Nephron progenitor cell (in vitro differentiated cells): ENCODE measurements at places on chromosomes 6 and 20.

DNA sequence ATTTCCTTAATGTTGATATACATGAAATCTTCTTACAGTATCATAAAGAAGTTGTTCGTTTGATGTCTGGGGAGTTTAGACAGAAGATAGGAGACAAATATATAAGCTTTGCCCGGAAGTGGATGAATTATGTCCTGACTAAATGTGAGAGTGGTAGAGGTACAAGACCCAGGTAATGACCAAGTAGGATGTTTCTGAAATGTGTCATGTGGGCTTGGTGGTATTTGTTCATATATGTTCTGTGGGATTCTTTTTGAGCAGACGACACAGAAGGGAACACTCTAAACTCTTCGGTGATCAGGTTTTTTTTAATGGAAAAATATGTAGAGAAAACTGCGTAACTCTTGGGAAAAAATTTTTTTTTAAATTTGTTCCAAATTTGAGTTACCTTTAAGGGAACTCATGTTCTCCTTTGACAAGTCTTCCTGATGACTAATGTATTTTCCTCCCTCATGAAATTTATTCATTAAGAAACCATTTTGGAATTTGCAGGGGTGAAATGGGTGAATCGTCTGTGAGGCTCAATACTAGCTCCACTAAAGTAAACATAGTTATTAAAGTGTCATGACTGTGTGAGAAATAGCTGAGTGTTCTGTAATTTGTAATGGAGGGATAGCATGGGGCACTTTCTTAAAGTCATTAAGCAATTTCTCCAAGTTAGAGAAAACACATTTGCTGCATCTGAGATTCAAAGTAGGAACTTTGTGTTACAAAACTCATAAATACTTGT lies 100.6 kb downstream of the MAP3K4 start:
- DNase-seq: no peak

- DNase-seq: peak; percentile 38
Measured at GRCh38 chr20:5000263-5001173, 792 bp downstream of the SLC23A2 start.

GRCh38 chr6:1865585-1865984 lies 255.9 kb downstream of the FOXC1 start:
- no peak for DNase-seq

DNA sequence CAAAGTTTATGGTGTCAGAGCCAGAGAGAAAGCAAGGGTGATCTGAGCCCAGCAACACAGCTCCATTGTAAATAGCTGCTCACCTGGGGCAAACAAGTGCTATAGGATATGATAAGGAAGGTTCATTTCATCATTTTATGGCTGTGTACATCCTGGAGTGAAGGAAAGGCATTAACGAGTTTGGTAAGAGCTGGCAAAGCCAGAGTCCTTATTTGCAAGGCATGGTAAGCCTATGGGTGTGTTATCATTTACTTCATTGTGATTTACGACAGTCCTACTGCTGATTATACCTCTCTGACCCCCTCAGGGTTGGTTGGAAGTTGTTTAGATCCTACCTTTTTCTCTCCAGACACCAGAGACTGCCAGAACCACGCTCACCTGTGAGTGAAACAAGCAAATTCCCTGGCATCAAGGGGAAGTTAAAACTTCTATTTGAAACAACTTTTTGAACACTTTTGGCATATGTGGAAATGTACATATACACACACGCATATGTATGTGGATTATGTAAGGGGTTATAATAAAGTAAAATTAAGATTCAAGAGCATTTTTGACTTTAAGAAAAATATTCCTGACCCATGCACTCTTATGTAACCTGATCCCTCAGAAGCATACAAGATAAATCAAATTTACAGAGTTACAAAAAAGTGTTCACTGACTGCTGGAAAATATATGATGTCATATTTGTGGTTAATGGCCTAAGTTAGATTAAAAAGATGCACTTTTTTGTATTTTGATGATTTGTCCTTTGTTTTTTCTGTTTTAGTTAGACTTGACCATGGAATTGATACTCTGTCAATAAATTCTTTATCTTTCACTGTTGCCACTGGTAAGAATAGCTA lies 40.4 kb upstream of the EDN1 start:
- DNase-seq: no peak

GRCh38 chr6:129599467-129599866 lies 110.5 kb downstream of the ARHGAP18 start:
- no peak for DNase-seq

GRCh38 chr6:71287926-71288227 lies 734 bp upstream of the OGFRL1 start:
- DNase-seq: no peak

GRCh38 chr6:925656-926213 lies 232.8 kb upstream of the EXOC2 start:
- no peak for DNase-seq

DNA sequence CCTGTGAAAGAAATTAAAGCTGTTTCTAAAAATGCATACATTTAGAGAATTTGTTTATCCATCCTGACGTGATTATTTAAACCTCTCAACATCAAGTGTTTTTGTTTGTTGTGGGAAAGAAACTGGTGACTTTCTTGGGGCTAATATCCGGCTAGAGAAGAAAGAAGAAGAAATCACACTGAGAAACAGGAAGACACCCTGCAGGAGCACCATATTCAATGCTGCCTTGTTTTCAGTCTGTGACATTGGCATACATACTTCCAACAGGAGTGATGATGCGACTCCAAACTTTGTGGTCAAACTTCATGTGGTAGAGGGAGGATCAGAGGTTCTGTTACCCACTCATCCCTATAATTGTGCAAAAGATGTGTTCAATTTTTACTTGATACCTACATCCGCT lies 997.6 kb upstream of the CITED2 start:
- DNase-seq: no peak
